ENCODE measurements at places on chromosomes 7 and 10.

DNA sequence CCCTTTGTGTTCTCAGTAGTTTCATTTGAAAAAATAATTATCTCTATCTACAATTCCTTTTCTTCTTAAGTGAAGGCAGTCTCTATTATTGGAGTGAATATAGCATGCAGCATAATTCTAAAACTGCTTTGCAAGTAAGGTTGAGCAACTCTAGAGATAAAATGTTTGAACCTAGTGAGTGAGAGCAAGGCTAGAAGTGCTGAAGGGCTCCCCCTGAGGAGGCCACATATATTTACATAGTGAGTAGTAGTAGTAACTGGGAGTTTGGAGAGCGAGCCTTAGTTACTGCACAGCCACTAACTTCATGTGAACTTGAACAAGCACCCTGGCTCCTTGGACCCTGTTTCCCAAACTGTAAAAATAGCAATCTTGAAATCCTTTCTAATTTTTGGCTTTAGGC, 141.5 kb upstream of the DKK1 start:
- DNase-seq: no peak

DNA sequence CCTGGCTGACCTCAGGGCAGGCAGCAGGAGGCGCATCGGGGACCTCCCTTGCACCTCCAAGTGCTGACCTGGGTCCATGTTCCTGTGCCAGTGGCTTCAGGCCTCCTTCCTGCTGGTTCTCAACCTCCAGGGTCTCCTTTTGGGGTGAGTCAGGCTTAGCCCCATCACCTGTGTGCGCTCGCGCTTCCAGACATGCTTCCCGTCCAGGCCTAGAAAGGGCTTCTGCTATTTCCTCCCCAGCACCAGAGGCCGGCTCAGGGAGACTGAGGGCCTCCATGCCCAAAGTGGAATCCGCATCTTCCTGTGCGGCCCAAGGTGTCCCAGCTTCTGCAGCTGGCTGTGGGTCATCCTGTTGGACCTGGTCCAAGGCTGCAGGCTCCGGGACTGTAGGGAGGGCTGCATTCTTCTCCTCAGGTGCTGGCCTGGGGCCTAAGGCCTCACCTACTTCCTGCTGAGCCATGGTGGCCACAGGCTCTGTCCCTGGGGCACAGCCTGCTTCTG, 5.9 kb downstream of the NACAD start:
- DNase-seq: no peak

DNA sequence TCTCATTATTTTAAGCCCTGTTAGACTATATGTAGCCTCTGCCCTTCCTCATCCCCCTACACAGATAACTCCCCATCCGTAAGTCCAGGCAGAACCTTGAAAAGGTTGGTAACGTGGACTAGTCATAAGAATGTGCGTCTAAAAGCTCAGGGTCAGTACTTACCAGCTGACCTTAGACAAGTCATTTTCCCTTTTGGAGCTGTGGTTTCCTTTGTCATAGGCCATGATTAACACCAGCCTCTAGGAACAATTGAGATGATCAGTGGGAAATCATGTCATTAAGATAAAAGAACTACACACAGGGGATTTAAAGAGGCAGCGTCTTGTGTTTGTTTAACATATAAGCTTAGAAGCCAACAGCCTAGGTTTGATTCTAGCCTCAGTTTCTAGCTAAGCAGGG, 6.9 kb upstream of the UNC5B start:
- DNase-seq: no peak

DNA sequence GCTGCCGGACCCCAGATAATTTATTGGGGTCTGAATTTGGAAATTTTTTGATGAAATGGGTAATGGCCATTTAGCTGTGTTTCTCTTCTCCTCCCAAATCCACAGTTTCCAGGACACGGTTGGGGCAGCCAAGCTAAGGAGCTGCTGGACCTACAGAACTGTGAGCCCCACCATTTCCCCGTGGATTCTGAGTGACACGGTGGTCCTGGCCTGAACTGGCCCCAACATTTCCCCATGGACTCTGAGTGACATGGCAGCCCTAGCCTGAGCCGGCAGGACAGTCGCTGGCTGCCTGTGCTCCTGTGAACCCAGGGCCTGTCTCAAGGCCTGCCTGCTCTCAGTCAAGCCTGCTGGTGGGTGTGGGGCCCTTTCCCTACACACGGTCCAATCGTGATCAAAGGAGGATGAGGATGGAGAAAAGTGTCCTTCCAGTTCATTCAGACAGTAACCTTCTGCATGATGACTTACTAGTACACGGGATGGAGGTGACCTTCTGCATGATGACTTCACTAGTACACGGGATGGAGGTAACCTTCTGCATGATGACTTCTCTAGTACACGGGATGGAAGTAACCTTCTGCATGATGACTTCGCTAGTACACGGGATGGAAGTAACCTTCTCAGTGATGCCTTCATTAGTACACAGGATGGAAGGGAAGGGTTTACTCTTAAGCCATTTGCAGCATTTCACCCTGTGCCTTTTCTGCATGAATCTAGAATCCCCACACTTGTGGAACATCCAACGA, 359.9 kb downstream of the GLRX3 start:
- no peak for DNase-seq

GRCh38 chr10:21379143-21379542, 146.3 kb downstream of the SKIDA1 start:
- no peak for DNase-seq

DNA sequence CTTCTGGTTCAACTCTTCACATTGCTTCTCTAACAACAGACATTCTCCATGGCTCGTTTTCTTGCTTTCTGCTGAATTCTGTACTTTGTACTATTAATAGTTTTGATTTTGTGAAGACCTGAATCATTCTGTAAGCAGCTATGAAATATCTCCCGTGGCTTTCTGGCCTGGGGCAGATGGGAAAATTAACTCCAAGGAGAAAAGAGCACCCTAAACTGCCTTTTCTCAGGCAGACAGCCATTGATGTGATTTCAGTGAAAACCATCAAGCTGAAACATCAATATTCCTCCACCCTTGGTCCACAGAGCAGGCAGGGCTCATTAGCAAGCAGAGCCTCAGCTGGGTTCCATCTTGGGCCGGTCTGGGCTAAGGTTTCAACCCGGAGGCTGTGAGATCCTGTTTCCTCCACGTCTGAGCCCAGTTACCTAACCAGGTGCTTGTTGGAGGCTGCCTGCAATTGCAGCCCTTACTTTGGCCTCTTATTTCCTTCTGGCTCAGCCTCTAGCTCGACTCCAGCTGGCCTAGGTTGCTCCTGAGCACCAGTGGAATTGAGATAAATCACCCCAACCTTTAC, 21.1 kb upstream of the EZH2 start:
- DNase-seq: no peak

DNA sequence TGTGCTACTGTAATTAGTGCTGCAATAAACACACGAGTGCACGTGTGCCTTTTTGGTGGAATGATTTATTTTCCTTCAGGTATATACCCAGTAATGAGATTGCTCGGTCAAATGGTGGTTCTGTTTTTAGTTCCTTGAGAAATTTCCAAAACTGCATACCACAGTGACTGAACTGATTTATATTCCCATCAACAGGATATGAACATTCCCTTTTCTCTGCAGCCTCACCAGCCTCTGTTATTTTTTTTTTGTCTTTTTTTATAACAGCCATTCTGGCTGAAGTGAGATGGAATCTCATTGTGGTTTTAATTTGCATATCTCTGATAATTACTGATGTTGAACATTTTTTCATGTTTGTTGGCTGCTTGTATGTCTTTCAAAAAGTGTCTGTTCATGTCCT, 922.9 kb upstream of the LRRN3 start:
- DNase-seq: no peak

DNA sequence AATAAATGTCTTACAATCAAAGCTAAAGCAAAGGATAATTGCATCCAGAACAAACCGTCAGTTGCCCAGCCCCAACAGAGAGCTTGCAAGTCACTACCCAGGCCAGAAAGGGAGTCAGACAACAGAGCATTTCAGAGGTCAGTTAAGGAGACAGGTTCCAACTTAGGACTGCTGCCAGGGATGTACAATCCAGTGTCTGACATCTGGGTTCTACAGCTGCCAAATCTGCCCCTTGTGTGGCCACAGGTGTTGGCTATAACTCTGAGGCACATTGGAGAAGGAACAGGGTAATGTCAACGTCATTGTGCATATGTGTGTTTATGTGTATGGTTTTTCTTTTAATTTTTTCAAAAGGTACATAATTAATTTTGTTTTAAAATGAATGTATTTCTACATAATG, 85.2 kb upstream of the GLCCI1 start:
- no peak for DNase-seq

DNA sequence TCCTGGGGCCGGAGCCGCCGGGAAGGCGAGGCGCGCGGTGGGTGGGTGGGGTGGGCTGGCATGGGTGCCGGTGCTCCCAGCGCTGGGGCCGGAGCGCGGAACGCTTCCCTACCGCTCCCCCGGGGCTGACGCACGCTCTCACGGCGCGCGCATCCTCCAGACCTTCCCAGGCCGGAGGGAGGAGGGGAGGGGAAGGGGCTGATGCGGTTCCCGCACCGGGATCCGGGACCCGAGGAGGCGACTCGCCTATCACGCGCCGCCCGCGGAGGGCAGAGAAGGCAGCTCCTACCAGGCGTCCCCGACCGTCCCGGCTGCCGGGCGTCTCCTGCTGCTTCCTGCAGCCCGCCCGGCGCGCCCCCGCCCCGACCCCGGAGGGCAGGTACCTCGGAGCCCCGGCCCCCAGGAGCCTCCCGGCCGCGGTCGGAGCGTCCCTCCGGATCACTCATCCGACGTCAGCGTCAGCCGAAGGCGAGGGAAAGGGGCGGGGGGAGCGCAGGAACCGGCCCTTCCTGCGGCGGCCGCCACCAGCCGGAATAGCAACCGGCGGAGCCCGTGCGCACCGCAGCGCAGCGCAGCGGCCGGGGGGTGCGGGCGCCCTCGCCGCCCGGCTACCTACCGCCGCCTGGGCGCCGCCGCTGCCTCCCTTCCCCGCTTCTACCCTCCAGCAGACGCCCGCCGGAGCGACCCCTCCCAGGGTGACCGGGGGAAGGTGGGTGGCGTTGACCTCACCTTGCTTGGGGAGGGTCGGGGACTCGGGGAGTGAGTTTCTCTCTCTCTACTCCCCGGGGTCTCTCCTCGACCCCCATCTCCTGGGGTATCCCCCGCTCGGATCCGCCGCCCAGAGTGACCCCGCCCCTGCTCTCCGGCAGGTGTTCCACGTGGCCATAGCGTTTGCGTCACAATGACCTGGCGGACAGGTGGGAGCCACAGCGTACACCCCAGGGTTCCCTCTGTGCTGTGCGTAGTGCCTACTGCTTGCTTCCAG, at the start of gene ICA1:
Gene ICA1, minus strand, starts transcription at position 457 of the 985 bp plus-strand sequence. CDS start 26,241 bp downstream, outside the sequence.
- DNase-seq: no peak

DNA sequence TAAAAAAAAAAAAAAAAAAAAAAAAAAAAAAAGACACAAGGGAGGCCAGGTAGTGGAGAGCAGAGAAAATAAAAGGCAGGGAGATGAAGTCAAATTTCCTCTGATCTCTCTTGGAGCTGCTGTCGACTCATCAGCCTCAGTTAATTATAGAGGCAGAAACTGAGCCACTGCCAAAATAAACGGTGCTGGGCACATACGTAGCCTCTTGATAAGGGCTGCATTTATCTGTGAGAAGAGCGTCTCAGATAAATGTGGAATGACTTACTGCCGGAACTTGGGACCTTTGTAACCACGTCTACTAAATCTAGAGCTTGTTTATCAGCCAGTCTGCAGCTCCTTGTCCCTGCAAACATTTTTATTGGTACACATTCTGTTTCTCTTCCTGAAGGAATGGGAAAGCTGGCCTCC, 162.3 kb downstream of the BAMBI start:
- no peak for DNase-seq

- DNase-seq: no peak
Observed at GRCh38 chr10:77231884-77232610, 405.6 kb downstream of the KCNMA1 start.

DNA sequence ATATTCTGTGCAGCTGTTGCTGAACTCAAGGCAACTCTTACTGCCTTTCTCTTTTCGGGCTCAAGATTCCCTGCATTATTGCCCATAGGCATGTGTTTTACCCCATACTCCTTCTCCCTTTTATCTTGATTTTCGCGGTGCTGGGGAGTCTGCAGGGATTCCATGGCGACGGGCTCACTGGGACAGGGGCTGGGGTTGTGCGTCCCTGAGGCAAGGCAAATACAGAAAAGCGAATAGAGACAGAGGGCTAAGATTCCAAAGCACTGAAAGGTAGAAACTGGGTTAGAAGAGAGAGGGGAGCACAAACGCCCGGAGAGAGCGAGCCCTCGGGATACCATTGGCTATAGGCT, 519 bp upstream of the RPP38 start:
- DNase-seq: no peak

GRCh38 chr10:1103551-1103950, 47.4 kb downstream of the WDR37 start:
- DNase-seq: no peak

GRCh38 chr7:32428546-32428945, 61.6 kb downstream of the LSM5 start:
- no peak for DNase-seq

DNA sequence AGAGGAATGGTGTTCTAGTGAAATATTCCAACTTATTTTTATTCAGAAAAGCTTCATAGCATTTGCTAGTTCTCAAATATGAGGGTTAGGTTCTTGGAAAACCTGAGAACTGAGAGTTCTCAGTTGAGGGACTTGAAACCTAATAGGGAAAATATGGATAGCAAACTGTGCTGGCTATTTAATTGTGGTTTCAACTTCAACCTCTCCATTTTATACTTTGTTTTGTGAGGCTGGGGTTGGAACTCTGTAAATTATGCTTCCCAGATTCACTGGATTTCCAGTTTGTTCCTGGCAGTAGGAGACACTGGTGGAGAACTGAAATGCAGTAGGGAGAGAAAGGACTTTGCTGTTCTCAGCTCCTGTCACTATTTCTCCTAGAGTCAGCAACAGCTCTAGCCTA, 52.7 kb downstream of the CDK14 start:
- DNase-seq: no peak

DNA sequence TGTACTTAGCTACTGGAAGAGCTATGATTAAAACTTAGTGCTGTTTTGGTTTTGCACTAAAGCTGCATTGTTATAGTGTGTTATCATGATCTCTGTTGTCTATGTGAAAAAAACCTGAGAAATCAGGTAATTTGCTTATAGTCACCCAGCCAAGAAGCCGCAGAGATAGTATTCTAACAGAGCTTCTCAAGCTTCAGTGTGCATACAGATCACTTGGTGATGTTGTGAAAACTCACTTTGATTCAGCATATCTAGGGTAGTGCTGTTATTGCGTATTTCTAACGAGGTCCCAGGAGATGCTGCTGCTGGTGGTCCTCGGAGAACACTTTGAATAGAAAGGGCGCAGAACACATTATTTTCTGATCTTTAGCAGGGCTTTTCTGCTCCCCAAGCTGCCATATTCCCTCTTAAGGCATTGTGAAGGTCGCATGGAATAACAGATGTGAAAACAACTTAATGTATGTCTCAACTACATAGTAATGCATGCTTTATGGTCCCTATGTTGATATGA, 68.4 kb upstream of the PDCD4 start:
- DNase-seq: no peak

DNA sequence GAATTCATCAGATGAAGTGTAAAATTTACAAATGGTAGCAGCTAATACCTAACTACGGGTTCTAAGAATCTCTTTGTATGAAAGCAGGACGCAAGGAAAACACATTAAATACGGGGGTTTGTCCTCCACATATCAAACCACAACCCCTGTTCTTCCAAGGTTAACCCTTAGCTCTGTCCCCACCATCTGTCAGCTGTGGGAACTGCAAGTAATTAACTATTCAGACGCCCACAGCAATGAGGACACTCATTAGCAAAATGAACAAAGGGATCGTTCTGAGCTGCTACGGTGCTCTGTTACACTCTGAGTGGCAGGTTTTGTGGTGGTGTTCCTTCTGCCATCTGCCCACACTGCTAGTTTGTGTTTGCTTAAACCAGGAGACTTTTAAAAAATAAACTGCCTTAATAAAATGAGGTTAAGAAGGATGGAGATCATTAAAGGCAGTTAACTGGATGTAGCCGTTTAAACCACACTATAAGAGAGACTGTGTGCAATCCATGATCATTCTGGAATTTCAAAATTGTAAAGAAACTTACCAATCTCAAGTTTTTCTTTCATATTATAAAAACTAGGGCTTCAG, 51.4 kb downstream of the C10orf67 start:
- no peak for DNase-seq

All from stimulated activated CD4-positive, alpha-beta T cell treated with anti-CD3 and anti-CD28 coated beads, Interleukin-1b, Interleukin-23, amount 100 ng/mL, for 1 hour (primary cell).